Transverse colon (tissue), 4 donors: ENCODE measurements at places on chromosomes 13 and 19. TPM values are rescaled to one million over a fixed set of nuclear protein-coding genes. Genes with fewer than 3 reads are reported as not detected.

Gene FPR1
- not detected for total RNA-seq

Gene EDDM13
- total RNA-seq: not detected

Gene VSTM2B
- not detected for total RNA-seq

Gene GZMM
- 1.8 TPM for total RNA-seq

Gene PRSS57
- not detected for total RNA-seq

Gene CLDND2
- total RNA-seq: not detected

Gene ADAMTS10
- 27.3 TPM for total RNA-seq

Gene ZNF556
- total RNA-seq: not detected

DNA sequence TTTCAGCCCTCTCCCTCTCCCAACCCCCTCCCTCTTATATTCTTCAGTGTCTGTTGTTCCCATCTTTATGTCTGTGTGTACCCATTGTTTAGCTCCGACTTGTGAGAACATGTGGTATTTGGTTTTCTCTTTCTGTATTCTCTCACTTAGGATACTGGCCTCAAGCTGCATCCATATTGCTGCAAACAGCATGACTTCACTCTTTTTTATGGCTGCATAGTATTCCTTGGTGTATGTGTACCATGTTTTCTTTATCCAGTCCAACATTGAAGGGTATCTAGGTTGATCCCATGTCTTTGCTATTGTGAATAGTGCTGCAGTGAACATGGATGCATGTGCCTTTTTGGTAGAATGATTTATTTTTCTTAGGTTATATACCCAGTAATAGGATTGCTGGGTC is 17.8 kb downstream of the NHLRC3 start:
- DNase-seq: no peak
- no peaks in the 10 kb centered on the region for H3K27me3 ChIP-seq
- H3K27ac ChIP-seq: no peak overlapping the region
- no peaks in the 10 kb centered on the region for H3K36me3 ChIP-seq
- H3K4me1 ChIP-seq: no peaks in the 10 kb centered on the region

DNA sequence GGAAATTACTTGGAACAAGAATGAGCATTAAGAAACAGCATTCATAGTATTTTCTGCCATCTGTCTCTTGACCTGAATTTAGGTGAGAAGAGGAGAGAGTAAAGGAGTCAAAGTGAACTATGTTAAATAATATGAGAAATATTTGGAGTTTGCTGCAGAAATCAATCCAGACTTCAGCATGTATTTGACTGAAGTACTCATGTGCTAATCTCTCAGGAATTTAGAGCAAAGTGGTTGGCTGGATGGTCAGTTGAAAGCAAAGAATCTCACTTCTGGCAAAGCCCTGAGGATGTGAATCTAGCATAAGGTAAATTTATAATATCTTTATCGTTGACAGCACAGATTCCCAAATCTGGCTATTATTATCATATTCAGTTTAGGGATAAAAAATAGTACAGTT is 394.3 kb downstream of the PCDH17 start:
- no peak for DNase-seq
- H3K27me3 ChIP-seq: no peaks in the 10 kb centered on the region
- H3K27ac ChIP-seq: no peak overlapping the region
- H3K36me3 ChIP-seq: no peaks in the 10 kb centered on the region
- H3K4me1 ChIP-seq: no peaks in the 10 kb centered on the region
- no peak overlapping the region for H3K4me3 ChIP-seq

DNA sequence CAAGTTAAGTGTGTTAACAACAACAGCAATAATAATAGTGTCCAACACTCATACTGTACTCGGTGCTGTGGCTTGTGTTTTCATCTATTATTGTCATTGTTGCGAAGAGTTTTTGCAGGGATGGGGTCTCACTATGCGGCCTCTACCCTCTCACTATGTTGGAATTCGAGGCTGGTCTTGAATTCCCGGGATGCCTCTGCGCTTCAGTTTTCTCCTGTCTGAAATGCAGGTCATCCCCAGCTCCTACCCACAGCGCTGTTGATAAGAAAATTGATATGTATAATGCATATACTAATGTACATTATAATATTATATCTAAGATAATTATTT is 4.9 kb upstream of the SBK3 start:
- H3K27me3 ChIP-seq: peaks cover 18% of the 10 kb centered on the region
- H3K4me1 ChIP-seq: peaks cover 10% of the 10 kb centered on the region
- DNase-seq: no peak
- H3K36me3 ChIP-seq: no peaks in the 10 kb centered on the region
- H3K4me3 ChIP-seq: no peak overlapping the region

GRCh38 chr13:106917024-106917571 is 349.2 kb upstream of the ARGLU1 start:
- DNase-seq: no peak
- H3K27ac ChIP-seq: peak overlapping the region; percentile 68
- peaks cover 5% of the 10 kb centered on the region for H3K4me1 ChIP-seq
- H3K4me3 ChIP-seq: peak overlapping the region; percentile 53
- no peaks in the 10 kb centered on the region for H3K36me3 ChIP-seq

GRCh38 chr13:37413161-37413560 is 185.4 kb downstream of the POSTN start:
- H3K36me3 ChIP-seq: no peaks in the 10 kb centered on the region
- H3K4me3 ChIP-seq: no peak overlapping the region
- no peaks in the 10 kb centered on the region for H3K4me1 ChIP-seq
- DNase-seq: no peak
- no peak overlapping the region for H3K27ac ChIP-seq

DNA sequence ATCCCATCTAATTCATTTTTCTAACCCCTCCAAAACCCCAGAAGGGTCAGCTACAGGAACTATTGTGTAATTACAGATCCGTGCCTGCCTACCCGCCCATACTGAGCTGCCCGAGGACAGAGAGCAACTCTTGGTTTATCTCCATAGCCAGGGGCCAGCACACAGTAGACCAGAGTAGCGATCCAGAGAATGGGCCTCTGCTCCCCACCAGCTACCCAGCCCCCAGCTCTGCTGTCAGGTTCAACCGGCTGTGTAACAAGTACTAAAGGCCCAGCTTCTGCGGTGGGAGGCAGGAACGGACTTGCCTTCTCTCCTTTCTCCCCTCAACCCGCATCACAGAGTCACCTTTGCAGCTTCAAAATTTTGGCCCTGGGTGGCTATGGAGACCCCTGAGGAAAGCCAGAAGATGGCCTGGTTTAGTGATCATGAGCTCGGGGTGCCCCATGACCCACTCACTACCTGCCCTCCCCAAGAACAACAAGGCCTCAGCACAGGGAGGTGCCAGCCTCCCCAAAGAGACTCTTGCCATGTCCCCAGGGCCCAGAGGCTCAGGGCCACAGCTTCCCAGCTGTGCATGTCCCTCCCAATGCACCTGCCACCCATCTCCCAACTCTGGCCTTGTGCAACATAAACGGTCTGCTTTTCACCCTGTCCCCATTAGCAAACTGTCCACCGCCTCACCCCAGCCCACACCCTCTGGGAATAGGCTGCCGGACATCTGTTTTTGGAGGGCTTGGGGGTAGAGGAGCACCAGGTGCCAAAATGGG is 5.7 kb downstream of the CALM3 start:
- no peaks in the 10 kb centered on the region for H3K27me3 ChIP-seq
- peaks cover 22% of the 10 kb centered on the region for H3K36me3 ChIP-seq
- no peak overlapping the region for H3K27ac ChIP-seq
- H3K4me3 ChIP-seq: no peak overlapping the region
- peaks cover 22% of the 10 kb centered on the region for H3K4me1 ChIP-seq
- peak; percentile 4 for DNase-seq

DNA sequence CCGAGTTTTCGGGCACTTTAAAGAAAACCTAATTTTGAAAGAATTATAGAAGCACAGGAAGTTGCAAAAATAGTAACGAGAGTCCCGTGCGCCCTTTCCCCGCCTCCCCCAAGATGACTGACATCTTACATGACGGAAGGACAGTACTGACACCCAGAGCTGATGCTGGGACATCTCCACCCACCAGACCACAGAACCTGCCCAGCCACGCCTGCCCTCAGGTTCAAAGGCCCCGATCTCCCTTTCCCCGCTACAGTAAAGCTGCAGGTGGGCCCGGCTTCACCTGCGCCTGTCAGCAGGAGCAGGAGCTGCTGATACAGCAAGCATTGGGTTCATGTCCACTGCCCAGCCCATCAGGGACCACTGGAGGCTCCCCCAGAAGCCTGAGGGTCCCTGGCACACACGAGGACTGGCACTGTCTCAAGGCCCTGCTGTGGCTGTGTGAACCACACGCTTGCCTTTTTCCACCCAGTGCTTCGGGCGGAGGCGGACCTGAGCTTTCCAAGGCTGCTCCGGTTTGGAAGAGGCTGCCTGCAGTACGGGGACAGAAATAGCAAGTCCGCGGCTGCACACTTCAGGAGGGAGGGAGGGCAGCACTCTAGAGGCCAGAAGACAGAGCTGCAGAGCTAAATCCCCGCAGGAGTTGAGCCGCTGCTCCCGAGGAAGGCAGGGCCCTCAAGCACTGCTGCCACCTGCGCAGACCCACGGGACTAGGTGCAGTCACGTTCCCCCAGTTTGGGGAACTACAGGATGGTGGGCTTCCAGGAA is 8.7 kb downstream of the MAP2K2 start:
- no peaks in the 10 kb centered on the region for H3K4me1 ChIP-seq
- no peak overlapping the region for H3K4me3 ChIP-seq
- H3K27ac ChIP-seq: no peak overlapping the region
- H3K36me3 ChIP-seq: no peaks in the 10 kb centered on the region
- peak; percentile 65 for DNase-seq

GRCh38 chr13:98842858-98843481 is 90.5 kb upstream of the SLC15A1 start:
- no peak overlapping the region for H3K4me3 ChIP-seq
- H3K27me3 ChIP-seq: no peaks in the 10 kb centered on the region
- H3K36me3 ChIP-seq: no peaks in the 10 kb centered on the region
- no peaks in the 10 kb centered on the region for H3K4me1 ChIP-seq
- no peak overlapping the region for H3K27ac ChIP-seq

- no peaks in the 10 kb centered on the region for H3K36me3 ChIP-seq
- H3K4me1 ChIP-seq: peaks cover 31% of the 10 kb centered on the region
- no peak overlapping the region for H3K4me3 ChIP-seq
These were observed 21.1 kb downstream of the LATS2 start for GRCh38 chr13:21040120-21040826.

GRCh38 chr13:94433055-94433961 is 46.2 kb downstream of the DCT start:
- no peaks in the 10 kb centered on the region for H3K4me1 ChIP-seq
- peak; percentile 21 for DNase-seq
- H3K4me3 ChIP-seq: no peak overlapping the region
- H3K27ac ChIP-seq: no peak overlapping the region

DNA sequence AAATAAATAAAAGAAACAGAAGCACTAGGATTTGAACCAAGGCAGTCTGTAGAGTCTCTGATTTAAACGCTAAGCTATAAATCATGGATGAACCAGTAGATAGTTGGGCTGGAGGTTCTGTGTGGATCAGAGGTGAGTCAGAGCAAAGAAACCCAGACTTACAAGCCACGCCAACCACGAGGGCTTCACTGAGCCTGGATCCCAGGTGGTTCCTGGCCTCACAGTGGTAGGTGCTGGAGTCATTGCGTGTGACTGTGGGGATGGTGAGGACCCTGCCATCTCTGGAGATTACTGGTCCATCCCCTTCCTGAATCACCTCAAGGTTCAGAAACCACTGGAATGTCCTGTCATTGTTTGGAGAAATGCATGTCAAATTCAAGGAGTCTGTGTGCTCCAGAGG is 19.3 kb upstream of the CEACAM20 start:
- no peaks in the 10 kb centered on the region for H3K27me3 ChIP-seq
- no peaks in the 10 kb centered on the region for H3K4me1 ChIP-seq
- H3K27ac ChIP-seq: no peak overlapping the region

GRCh38 chr13:75326173-75327134 is 155.5 kb downstream of the TBC1D4 start:
- H3K27me3 ChIP-seq: no peaks in the 10 kb centered on the region
- no peak for DNase-seq
- no peak overlapping the region for H3K4me3 ChIP-seq

- no peak overlapping the region for H3K27ac ChIP-seq
- no peak overlapping the region for H3K4me3 ChIP-seq
- no peaks in the 10 kb centered on the region for H3K36me3 ChIP-seq
- DNase-seq: no peak
These were observed 165.5 kb downstream of the NBEA start for GRCh38 chr13:35107535-35107934.

- H3K4me1 ChIP-seq: peaks cover 3% of the 10 kb centered on the region
- no peaks in the 10 kb centered on the region for H3K27me3 ChIP-seq
- no peak overlapping the region for H3K4me3 ChIP-seq
- no peak for DNase-seq
- H3K36me3 ChIP-seq: no peaks in the 10 kb centered on the region
These were observed 159.5 kb upstream of the STARD13 start for GRCh38 chr13:33445024-33445423.

- H3K4me3 ChIP-seq: peak overlapping the region; percentile 40
- no peaks in the 10 kb centered on the region for H3K4me1 ChIP-seq
- DNase-seq: peak; percentile 66
- H3K36me3 ChIP-seq: no peaks in the 10 kb centered on the region
- peak overlapping the region; percentile 86 for H3K27ac ChIP-seq
These were observed 431 bp downstream of the FUT3 start for GRCh38 chr19:5850743-5851293.

- no peaks in the 10 kb centered on the region for H3K4me1 ChIP-seq
- no peak overlapping the region for H3K4me3 ChIP-seq
- no peaks in the 10 kb centered on the region for H3K27me3 ChIP-seq
- H3K36me3 ChIP-seq: no peaks in the 10 kb centered on the region
These were observed 52.0 kb downstream of the DPF1 start for GRCh38 chr19:38172001-38172400.

GRCh38 chr19:51079481-51080110 is 3.1 kb downstream of the KLK14 start:
- no peak for DNase-seq
- H3K27me3 ChIP-seq: peaks cover 10% of the 10 kb centered on the region
- H3K4me1 ChIP-seq: no peaks in the 10 kb centered on the region
- H3K27ac ChIP-seq: no peak overlapping the region
- no peak overlapping the region for H3K4me3 ChIP-seq
